ENCODE measurements at places on chromosomes 3 and 15. TPM values are rescaled to one million over a fixed set of nuclear protein-coding genes. Genes with fewer than 3 reads are reported as not detected.

Gene TMEM108
- polyA plus RNA-seq, result not detected

Gene C3orf22
- not detected for polyA plus RNA-seq

Gene KLHL40
- polyA plus RNA-seq, result not detected

Gene CHRFAM7A
- 0.61 TPM for polyA plus RNA-seq

GRCh38 chr3:168431491-168431890 lies 335.8 kb upstream of the GOLIM4 start:
- no peaks in the 10 kb centered on the region for H3K36me3 ChIP-seq
- no peaks in the 10 kb centered on the region for H3K4me1 ChIP-seq
- no peaks in the 10 kb centered on the region for H3K27me3 ChIP-seq
- DNase-seq, result no peak

DNA sequence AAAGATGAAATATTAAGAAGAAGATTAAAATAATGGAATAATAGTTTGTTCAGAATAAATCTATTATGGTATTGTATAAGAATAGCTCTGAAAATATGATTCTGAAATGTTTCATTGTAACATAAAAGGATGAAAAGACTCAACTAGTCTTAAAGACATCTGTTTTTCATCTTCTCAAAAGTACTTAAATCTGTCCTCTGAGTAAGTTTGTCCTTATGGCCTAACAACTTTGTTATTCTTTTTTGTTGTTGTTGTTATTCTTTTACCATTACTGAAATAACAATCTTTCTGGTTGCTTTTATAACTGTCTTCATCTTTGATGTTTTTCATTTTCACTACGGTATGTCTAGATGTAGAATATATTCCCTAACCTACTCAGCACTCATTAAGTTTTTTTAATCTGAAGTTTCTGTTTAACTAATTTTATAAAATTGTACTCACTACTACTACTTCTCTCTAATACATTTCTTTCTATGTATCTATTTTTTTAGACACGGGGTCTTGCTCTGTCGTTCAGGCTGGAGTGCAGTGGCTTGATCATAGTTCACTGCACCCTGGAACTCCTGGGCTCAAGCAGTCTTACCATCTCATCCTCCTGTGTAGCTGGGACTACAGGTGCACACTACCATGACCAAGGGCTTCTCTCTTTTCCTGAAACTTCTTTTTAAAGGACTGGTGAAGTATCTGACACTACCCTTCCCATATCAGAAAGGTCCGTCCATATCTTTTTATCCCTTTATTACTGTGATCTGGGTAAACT lies 240.7 kb downstream of the PCCB start:
- H3K4me3 ChIP-seq, result no peak overlapping the region
- H3K4me1 ChIP-seq, result no peaks in the 10 kb centered on the region
- no peak for DNase-seq
- H3K36me3 ChIP-seq, result peaks cover 13% of the 10 kb centered on the region

DNA sequence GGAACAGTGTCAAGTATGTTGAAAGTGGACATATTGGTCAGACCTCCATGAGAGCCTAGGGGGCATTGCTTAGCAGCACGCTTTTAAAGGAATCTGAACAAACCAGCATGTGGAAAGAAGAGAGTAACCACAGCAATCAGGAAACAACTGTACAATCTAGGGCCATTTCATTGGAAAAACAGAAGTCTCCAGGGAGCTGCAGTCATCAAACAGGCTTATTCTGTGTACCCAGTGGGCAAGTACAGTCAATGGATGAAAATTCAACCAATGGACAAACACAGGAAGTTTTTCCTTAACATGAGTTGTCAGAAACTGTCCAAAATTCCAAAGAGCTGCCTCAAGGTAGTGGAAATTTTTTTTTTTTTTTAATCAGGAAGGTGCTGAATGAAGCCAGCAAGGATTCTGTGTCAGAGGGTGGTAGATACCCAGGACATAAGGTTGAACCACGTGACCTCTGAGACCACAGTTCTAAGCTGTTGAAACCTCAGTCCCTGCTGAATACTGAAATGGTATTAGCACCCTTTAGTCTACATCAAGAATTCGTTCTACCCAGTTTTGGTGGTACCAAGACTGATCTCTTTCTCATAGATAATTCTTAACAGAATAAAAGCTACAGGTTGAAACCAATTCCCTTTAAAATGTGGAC lies 4.4 kb upstream of the DLG1 start:
- peaks cover 10% of the 10 kb centered on the region for H3K4me1 ChIP-seq
- no peak overlapping the region for H3K4me3 ChIP-seq
- H3K36me3 ChIP-seq, result no peaks in the 10 kb centered on the region
- DNase-seq, result no peak
- H3K27me3 ChIP-seq, result peaks cover 4% of the 10 kb centered on the region

DNA sequence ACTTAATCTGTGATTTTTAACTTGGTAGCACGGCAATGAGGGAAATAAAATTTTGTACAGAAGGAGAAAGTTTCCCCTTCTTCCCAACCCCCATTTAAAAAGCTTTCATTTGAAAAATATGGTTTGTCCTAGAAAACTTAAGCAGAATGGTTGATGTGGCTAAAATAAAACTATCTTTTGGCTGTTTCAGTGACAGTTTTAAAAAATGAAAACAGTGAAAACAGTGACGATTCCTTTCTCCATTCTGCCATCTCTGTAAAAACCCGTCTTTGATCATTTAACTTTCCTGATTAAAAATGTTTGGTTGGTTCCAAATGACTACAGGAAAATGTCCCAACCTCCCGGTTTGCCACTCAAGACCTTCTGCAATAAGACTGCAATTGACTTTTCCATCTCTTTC lies 160.7 kb downstream of the EBLN2 start:
- no peaks in the 10 kb centered on the region for H3K27me3 ChIP-seq
- no peaks in the 10 kb centered on the region for H3K36me3 ChIP-seq
- DNase-seq, result no peak
- no peaks in the 10 kb centered on the region for H3K4me1 ChIP-seq

- H3K27ac ChIP-seq, result no peak overlapping the region
- no peak for DNase-seq
- H3K36me3 ChIP-seq, result no peaks in the 10 kb centered on the region
- H3K4me1 ChIP-seq, result no peaks in the 10 kb centered on the region
Measured at GRCh38 chr15:70210528-70210927, 112.8 kb upstream of the TLE3 start.

GRCh38 chr3:194244167-194244566 lies 107.0 kb downstream of the CPN2 start:
- H3K36me3 ChIP-seq, result no peaks in the 10 kb centered on the region
- H3K4me1 ChIP-seq, result no peaks in the 10 kb centered on the region
- no peak for DNase-seq
- H3K27me3 ChIP-seq, result no peaks in the 10 kb centered on the region
- no peak overlapping the region for H3K4me3 ChIP-seq

- H3K27me3 ChIP-seq, result no peaks in the 10 kb centered on the region
- H3K27ac ChIP-seq, result no peak overlapping the region
- no peaks in the 10 kb centered on the region for H3K4me1 ChIP-seq
Measured at GRCh38 chr3:137948400-137949072, 61.4 kb upstream of the CLDN18 start.

- peak within 1 kb of the TSS; percentile 98 for H3K27ac ChIP-seq
- peak within 1 kb of the TSS; percentile 93 for H3K4me3 ChIP-seq
- no peaks in the 10 kb centered on the region for H3K27me3 ChIP-seq
- H3K4me1 ChIP-seq, result peaks cover 29% of the 10 kb centered on the region
- H3K36me3 ChIP-seq, result no peaks in the 10 kb centered on the region
Measured at GRCh38 chr3:56683122-56683817, at the start of gene TASOR. Gene TASOR (minus strand): TSS chr3:56683265. CDS start chr3:56683006, 259 bp downstream.
